ENCODE measurements at places on chromosomes 4 and X.

DNA sequence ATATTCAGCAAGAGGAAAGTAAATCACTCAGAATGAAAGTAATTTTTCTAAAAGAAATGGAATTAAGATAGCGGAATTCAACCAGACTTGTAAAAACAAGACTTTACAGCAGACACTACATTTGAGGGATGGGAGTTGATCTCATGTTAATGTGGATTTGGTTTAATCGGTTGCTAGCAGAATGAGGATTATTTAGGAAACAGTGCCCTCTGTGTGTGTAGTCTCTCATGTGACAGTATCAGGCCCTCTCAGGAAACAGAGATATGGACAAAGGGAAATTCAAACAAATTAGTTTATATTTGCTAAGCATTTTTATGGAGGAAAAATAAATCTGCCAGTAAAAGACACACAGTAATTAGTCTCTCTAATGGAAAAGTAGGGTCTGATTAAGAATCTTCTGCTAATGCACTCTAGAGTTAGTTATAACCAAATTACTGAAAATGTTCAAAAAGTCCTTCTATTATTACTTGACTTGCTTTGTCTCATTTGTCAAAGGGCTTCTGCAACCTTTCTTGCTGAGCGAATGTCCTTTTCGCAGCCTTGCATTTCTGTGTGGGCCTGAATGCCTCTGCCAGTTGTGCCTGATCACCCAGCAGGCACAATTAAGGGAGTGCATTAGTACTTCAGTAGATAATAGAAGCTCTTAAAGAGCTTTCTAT lies 1282.3 kb upstream of the TENM3 start:
- DNase-seq: no peak

DNA sequence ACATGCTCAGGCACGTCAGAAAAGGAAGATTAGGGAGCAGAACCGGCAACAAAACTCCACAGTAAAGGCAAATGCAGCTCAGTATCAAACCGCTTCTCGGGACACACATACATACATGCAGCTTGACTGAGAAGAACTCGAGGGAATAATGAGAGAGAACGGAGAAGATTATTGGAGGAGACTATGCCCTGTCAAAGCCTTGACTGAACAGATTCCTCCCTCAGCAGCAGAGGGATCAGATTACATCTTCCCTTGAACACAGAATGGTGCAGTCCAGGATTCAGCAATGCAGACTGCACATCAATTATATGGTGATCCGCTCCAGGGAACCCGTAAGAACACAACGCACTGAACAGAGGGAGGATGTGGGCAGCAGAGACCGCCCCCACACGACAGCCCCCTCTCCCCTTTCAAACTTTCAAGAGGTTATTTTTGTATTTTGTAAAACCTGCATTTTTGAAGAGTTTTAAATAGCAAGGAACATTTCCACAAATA lies 183.2 kb downstream of the FBXW7 start:
- peak; percentile 87 for DNase-seq

GRCh38 chr4:98377559-98377958 lies 116.4 kb downstream of the RAP1GDS1 start:
- DNase-seq: no peak

DNA sequence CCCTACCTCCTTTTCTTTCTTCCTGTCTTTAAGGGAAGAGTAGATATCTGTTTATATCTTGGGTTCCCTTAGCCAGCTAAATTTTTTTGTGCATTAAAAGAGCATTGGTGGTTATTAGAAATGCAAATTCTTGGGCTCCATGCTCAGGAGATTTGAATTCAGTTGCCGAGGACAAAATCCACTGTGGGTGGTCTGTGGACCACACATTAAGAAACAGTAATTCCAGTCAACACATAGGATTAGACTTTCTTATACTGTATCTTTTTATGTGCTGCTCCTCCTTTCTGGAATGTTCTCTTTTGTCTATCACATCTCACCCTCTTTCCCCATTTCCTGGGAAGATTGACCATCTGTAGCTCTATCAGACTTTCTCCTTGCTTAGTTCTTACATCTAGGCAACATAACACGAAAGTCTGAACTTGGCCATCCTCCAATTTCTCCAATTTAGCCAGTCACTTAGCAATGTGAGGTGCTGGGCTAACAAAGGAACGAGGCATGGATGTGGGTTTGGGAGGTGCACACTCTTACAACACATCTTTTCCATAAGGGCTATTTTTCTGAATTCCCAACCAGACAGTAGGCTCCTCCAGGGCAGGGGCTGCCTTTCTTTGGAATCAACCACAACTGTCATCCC lies 5.3 kb upstream of the PDLIM3 start:
- DNase-seq: no peak

- DNase-seq: no peak
Measured at GRCh38 chr4:147368948-147369347, 111.9 kb upstream of the EDNRA start.

DNA sequence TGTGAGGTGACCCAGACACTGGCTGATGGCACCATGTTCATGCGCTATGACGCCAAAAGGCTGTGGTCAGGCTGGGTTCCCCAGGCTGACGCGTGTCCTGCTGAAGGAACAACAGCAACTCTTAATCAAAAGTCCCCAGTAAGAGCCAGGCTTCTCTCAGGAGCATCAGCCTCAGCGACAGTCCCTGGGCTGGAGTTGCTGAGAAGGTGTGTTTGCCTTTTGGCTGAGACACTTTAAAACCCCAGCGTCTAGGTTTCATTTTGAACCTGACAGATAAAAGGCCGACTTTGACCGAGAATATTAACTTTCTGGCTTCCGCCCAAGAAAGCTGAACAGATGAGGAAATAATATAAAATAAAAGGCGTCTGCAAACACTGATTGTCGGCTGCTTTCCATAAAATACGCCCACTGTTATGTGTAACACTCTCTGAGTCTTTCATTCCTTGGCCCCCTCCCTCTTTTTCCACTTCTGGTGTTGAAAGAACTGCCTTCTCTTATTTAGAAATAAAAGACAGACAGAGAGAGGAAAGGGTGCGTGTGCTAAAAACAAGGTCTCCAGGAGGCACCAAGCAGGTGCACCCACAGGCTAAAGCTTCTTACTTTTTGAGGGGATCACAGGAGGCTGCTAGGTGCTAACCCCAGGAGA lies 373.6 kb downstream of the MID1IP1 start:
- DNase-seq: no peak

GRCh38 chrX:39397561-39398199 lies 596.4 kb downstream of the MID1IP1 start:
- DNase-seq: no peak

- DNase-seq: no peak
Measured at GRCh38 chr4:113977526-113977855, 2.0 kb downstream of the ARSJ start.

GRCh38 chr4:4726051-4726450 lies 133.4 kb upstream of the MSX1 start:
- DNase-seq: no peak

DNA sequence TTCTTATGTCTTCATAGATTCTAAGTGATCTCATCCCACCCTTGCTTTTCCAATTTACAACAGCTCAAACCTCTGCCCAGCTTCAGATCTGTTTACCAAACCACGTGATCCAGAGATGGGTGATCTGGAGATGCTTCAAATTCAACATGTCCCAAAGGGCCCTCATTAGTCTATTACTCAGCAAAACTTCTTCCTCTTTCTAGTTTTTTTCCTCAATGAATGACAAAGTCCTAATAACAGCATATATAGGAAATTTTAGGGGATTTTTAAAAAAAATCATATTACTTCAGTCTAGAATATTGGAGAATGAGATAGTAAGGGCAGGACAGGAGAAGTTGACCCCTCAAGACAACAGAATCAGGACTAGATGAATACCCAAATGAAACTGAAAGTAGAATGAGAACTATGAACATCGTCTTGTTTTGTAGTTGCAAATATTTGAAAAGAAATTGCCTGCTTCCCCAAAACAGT lies 127.1 kb downstream of the CFAP299 start:
- DNase-seq: no peak

DNA sequence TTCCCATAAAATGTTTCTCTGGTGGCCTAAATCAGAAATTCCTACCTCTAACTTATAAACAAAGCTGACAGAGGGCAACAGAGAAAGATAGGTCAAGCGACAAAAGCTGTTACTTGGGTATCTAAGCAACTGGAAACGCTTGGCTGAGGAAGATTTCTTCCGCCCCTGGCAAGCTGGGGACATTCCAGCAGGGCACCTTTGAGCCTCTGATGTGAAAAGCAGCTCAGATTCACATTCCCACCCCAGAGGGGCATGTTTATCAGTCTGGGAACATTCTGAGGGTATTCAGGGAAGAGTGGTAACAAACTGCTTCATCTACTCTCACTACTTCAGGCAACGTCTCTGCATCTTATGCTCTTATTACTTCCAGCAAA lies 3.5 kb upstream of the CDS1 start:
- DNase-seq: no peak

DNA sequence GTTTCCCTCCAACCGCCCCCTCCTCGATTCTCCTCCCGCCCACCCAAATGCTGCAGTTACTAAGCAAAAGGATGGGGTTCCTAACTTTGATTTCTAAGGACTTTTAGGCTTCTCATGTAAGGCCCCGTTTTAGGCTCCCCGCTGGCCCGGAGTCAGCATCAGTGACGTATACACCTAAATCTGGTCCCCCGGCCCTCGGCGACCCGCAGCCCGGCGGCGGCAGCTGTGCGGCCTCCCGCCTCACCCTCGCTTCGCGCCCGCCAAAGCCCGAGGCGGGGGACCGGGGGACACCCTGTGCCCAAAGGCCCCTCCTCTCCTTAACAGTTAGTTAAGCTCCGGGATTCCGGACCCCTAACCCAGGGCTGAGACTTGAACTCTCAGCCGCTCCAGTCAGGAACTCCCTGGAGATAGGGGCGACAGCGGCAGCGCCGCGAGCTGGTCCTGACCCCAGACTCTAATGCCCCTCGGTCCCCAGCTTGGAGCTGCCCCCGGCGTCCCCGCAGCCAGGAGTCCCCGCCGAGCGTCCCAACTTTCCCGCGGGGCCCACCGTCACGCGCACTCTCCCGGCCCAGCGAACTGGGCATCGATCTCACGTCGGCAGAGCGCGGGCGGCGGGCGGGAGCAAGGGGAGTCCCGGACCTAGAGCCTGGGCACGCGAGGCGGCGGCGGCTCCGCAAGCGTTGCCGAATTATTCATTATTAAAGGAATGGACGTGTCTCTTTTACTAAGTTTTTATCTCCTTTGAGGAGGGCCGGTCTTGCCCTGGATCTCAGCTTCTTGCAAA lies 1.5 kb upstream of the NR3C2 start:
- DNase-seq: no peak
